ENCODE measurements at places on chromosomes 3 and 15.

GRCh38 chr15:60012695-60013094 is 8.6 kb downstream of the FOXB1 start:
- no peak for DNase-seq

DNA sequence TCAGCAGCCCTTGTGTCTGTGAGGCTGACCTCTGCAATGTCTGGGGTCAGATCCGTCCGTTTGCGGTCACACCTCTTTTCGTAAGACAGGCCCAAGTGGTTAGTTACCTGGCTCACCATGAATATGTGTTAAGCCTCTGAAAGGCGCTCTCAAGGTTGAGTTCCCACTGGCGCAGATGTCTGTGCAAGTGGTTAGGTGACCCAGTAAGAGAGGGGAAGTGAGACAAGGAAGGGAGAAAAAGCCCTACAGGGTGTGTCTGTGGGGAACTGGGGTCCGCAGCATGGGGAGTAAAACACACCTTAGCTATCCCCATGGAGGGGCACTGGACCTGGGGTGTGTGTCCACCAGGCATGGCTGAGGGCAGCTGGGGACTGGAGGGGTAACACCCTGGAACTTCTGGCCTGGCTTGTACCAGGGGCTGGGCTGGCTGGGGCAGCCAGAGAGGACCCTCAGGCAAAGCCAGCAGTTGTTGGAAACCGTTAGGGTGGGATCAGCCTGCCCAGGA is 391.6 kb upstream of the PROK2 start:
- no peak for DNase-seq

- peak; percentile 79 for DNase-seq
These were observed 470.4 kb downstream of the ROBO1 start for GRCh38 chr3:79297245-79297960.

DNA sequence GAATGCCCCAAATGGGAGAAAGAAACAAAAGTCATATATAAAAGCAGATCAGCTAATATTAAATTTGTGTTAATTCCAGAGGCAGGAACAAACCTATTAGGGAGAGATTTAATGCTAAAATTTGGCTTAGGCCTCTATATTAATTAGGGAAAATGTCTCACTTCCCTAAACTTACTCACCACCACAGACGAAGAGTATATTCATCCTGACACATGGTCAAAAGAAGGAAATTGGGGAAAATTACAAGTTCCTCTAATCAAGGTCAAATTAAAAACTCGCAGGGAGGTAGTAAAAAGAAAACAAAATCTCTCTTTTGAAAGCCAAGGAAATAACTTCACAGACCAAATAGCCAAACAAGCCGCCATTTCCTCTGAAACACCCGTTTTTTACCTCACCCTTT is 32.2 kb downstream of the GRM2 start:
- DNase-seq: no peak

- no peak for DNase-seq
These were observed 18.0 kb downstream of the TNIK start for GRCh38 chr3:171442184-171442583.

- DNase-seq: no peak
These were observed 115.3 kb downstream of the PLCH1 start for GRCh38 chr3:155629556-155629955.

- peak; percentile 85 for DNase-seq
These were observed 150.8 kb upstream of the BHLHE40 start for GRCh38 chr3:4828279-4829030.

DNA sequence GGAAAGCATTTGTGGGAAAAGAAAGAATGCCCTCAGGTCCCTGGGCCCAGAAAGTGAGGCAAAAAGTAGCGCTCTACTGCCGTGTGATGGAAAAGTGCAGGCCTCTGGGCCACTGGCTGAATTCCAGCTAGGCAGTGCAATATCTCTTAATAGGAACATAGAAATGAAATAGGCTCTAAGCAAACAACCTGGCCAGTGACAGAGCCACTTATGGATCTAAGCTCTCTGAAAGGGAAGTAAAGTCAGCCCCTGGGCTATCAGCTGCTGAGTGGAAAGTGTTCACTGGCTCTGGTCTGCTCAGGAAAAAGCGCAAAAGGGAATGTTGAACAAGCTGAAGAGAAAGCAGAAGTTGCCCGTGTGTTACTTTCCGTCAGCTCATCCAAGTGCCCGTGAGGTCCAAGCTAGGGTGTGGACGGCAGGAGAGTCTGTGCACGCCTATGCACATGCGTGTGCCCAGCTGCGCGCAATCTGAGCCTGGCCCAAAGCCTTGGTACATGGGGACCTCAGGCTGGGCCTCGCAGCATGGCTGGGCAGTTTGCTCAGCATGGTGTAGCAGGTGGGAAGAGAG is 74.0 kb upstream of the RAD18 start:
- peak; percentile 4 for DNase-seq

DNA sequence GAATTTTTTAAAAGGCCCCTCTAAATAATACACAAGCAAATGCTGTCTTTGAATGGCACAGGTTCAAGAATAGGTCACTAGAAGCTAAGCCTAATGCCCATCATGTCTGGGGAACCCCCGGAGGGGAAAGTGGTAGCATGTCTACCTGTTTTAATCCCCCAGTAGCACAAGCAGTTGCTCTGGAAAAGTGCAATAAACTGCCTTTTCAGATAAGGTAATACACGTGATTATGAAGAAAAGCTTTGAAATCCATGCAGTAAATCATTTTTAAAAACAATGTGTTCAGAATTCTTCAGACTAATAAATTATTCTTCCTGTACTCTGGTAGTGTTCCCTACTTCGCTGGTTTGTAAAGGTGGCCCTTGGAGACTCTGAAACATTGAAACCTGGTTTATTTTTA is 922.2 kb downstream of the ROBO1 start:
- DNase-seq: peak; percentile 11

- DNase-seq: no peak
These were observed 65.1 kb upstream of the FAM3D start for GRCh38 chr3:58731673-58732072.

DNA sequence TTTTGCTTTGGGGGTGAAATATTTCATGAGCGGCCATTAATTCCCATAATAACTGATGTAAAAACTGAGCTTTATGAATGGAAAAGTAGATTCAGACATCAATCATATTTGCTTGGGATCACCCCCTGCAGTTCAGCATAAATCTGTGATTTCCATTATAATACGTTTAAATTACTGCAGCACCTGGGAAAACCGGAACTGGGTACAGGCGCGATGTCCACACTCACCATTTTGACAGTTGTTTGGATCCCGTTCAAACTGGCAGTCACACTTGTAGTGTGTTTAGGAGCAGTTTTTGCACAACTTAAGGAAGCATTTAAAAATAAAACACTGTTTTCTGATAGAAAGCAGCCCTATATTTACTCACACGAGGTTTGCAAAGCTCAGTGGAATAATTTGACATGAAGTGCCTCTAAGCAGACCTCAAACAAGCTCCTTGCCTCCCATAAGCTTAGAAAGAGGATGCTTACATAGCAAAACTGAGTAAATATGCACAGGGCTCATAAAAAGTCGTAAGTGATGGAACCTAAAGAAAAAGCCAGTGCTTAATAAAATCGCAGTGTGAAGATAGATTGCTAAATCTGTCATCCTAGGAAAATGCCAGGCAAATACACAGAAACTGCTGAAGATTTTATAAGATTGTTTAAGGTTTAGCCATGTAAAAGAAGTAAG is 377.6 kb downstream of the PTPRG start:
- no peak for DNase-seq

DNA sequence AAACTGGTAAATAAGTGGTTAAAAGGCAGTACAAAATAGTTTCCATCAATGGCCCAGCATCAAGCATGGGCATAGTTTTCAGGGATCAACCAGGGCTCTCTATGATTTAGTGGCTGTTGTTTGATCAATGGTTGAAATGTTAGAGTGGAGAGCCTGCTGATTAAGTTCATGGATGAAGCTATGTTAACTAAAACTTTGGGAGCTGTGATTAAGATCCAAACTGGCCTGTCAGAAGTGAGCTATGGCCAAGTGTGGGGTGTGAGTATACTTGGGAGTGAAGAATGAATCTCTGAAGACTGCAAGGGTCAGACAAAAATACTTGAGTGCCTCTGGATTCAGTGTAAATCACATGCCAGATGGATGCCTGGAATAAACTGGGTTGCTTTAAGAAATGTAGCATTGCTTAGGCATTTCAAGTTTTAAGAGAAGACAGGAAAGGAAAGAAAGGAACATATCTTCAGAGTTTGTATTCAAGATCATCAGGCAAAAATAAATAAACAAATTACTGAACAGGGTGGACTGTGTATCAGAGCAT is 422.2 kb upstream of the ADAMTS9 start:
- no peak for DNase-seq
